Muscle of leg (tissue), 16 donors: ENCODE measurements at places on chromosomes 5 and 9. TPM values are rescaled to one million over a fixed set of nuclear protein-coding genes. Genes with fewer than 3 reads are reported as not detected.
A peak's percentile ranks its signal among the peaks of the same experiment; 100 is the strongest.

DNA sequence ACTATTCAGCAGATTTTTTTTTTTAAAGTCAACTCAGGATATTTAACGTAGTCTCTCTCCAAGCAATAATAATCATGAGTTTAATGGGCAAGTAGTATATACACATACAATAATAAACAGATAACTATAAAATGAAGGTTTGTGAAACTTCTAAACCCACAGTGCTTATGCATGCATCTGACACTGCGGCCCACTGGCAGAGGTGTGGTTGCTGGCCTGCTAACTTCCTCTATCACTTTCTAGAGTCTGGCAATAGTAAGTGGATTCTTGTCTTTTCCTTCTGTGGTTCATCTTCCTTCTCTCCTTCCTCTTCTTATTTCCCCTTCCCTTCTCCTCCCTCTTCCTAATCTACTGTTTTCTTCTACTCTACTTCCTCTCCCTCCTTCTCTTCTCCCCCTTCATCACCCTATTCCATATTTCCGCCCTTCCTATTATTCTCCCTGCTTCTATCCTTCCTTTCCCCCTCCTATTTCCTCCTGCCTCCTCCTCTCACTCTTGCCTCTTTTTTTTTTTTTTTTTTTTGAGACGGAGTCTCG is 18.6 kb upstream of the AGXT2 start:
- H3K27ac ChIP-seq = no peak overlapping the region
- DNase-seq = no peak
- H3K27me3 ChIP-seq = no peaks in the 10 kb centered on the region
- no peaks in the 10 kb centered on the region for H3K4me1 ChIP-seq

GRCh38 chr5:129426071-129426470 is 34.0 kb upstream of the ADAMTS19 start:
- no peaks in the 10 kb centered on the region for H3K27me3 ChIP-seq
- H3K4me3 ChIP-seq = no peak overlapping the region
- no peaks in the 10 kb centered on the region for H3K4me1 ChIP-seq
- no peak for DNase-seq

DNA sequence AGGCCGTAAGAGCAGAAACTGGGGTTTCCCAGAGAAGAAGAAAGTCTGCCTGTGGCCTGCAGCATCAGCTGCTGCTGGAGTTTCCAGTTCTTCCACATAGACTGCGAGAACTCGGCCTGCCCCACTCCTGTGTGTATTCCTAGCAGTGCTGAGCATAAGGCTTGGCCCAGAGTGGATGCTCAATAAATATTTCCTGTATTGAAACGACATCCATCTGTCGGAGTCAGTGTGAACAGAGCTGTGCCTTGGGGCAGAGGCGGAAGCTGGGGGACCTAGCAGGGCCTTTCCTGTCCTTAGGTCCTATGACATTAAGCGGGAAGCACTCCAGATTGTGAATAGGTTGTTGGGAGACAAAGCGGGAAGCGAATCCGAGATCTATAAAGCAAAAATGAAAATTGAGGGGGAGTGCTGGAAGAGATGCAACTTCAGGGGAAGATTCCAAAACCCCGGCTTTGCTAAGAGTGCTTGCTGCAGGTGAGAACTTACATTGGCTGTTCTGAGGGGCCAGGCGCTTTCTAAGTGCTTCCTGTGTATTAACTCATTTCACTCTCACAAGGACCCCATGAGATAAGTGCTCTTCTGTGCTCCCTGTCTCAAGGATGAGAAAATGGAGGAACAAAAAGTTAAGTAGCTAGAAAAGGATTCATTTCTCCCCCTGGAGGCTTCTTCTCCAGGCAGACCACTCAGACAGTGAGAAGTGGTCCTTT is 76.1 kb upstream of the CXCL14 start:
- peak overlapping the region; percentile 91 for H3K27ac ChIP-seq
- peak; percentile 98 for DNase-seq
- peaks cover 4% of the 10 kb centered on the region for H3K27me3 ChIP-seq
- H3K4me1 ChIP-seq = peaks cover 30% of the 10 kb centered on the region
- H3K4me3 ChIP-seq = no peak overlapping the region
- H3K36me3 ChIP-seq = no peaks in the 10 kb centered on the region

DNA sequence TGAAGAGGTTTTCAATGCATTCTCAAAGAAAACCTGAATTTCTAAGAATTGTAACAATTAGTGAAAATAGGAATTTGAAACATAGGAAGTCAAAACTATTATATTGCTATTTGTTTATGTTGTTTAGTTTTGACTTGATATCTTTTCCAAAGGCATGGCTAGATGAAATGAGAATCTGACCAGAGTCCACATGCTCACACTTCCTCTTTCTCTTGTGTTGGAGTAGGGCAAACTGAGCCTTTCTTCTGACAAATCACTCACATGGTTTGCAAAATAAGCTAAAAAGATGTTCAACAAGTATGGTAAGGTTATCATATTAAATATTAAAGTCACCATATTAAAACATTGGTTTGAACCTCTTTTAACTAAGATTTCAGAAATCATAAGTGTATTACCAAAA is 512.6 kb downstream of the ISL1 start:
- no peak overlapping the region for H3K4me3 ChIP-seq
- H3K4me1 ChIP-seq = no peaks in the 10 kb centered on the region
- H3K27ac ChIP-seq = no peak overlapping the region
- no peak for DNase-seq
- H3K36me3 ChIP-seq = no peaks in the 10 kb centered on the region

DNA sequence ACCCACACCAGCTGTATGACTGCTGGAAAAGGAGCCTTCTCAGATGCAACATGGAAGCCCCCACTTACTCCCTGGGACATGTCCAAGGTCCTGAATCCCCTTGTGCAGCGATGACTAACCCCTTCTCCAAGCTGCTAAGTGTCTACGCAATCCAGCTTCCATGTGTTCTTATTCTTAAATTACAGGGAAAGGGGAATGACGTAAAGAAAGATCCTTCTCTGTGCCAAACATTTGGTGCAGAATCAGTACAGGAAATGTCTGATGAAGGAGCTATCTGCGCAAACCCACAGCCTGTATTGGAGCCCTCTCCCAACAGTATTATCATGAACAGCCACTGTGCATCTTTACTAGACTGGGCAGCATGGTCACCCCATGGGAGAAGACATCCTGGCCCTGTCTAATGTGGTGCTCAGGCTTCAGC is 183.2 kb downstream of the FRMD3 start:
- no peaks in the 10 kb centered on the region for H3K36me3 ChIP-seq
- H3K4me1 ChIP-seq = peaks cover 7% of the 10 kb centered on the region
- H3K27me3 ChIP-seq = no peaks in the 10 kb centered on the region
- peak overlapping the region; percentile 68 for H3K27ac ChIP-seq
- H3K4me3 ChIP-seq = no peak overlapping the region
- DNase-seq = peak; percentile 83

GRCh38 chr9:37215830-37216229 is 95.5 kb downstream of the ZCCHC7 start:
- no peak overlapping the region for H3K4me3 ChIP-seq
- no peaks in the 10 kb centered on the region for H3K27me3 ChIP-seq
- DNase-seq = no peak

DNA sequence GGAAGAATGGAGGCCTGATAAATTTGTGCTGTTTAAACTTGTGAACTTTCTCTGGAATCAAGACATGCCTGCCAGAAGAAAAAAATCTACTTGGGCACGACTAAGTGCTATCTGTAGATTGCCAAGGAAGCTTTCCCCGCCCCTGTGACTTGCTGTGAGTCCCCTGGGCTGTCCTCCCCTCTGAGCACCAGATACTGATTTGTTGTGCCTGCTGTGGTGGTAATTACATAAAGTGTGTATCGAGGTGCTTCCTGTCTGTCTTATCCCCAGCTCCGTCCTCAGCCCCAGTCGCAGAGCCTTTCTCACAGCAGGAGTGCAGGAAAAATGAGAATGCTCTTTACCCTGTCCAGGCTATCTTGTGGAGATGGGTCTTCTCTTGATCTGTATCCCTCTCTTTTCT is 53.9 kb downstream of the TRIO start:
- H3K4me1 ChIP-seq = peaks cover 19% of the 10 kb centered on the region
- no peak for DNase-seq
- H3K27me3 ChIP-seq = no peaks in the 10 kb centered on the region
- no peak overlapping the region for H3K4me3 ChIP-seq
- no peaks in the 10 kb centered on the region for H3K36me3 ChIP-seq

- H3K36me3 ChIP-seq = no peaks in the 10 kb centered on the region
- no peak overlapping the region for H3K27ac ChIP-seq
- no peaks in the 10 kb centered on the region for H3K27me3 ChIP-seq
- no peak for DNase-seq
- H3K4me3 ChIP-seq = no peak overlapping the region
Measured at GRCh38 chr9:90854637-90855175, 53.1 kb downstream of the SYK start.

DNA sequence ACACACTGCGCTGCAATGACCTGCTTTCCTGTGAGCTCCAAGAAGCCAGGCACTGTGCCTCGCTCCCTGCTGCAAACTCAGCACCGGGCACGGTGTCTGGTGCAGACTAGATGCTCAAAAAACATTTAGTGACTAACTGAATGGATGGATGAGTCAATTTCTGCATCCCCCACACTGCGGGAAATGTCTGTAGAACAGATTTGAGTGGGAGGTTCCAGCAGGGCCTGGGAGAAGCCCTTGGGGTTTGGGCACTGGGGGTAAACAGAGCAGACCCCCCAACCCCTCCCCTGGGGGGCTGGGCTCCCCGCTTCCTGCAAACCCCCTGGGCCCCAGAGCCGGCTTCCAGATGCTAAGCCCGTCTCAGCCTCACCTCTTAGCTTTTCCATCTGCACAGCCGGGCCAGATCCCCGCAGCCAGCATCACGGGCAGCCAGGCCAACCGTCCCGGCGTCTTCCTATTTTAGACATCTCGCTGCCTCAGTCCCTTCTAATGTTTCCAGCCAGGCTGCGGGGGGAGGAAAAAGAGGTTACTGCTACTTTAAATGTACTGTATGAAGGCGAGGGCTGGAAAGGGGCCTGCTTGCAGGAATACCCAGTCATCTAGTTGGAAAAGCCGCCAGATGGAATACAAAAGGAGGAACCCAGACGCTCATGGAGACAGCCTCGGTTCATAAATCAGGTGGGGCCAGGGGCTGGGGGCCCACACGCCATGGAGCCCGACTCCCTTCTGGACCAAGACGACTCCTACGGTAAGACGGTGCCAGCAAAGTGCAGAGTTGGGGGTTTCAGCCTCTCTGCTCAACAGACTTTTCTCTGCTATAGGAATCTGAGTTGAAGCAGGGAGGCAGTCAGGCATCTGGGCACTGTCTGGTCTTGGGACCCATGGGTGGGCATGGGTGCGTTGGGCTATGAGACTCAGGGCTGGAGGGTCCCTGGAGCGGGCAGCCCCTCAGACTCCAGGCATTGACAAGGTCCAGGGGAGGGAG is 67.1 kb upstream of the GGTA1 start:
- H3K36me3 ChIP-seq = no peaks in the 10 kb centered on the region
- H3K27ac ChIP-seq = peak overlapping the region; percentile 92

- peak overlapping the region; percentile 29 for H3K4me3 ChIP-seq
- peaks cover 64% of the 10 kb centered on the region for H3K27me3 ChIP-seq
- no peak for DNase-seq
- H3K36me3 ChIP-seq = peaks cover 9% of the 10 kb centered on the region
Measured at GRCh38 chr5:320524-321229, 837 bp upstream of the AHRR start.

GRCh38 chr5:144453753-144454152 is 283.1 kb downstream of the KCTD16 start:
- H3K27me3 ChIP-seq = no peaks in the 10 kb centered on the region
- no peaks in the 10 kb centered on the region for H3K4me1 ChIP-seq
- DNase-seq = no peak
- H3K27ac ChIP-seq = no peak overlapping the region

- no peaks in the 10 kb centered on the region for H3K36me3 ChIP-seq
- no peak overlapping the region for H3K4me3 ChIP-seq
- no peak for DNase-seq
- no peaks in the 10 kb centered on the region for H3K27me3 ChIP-seq
- H3K27ac ChIP-seq = no peak overlapping the region
Measured at GRCh38 chr9:1400983-1401382, 350.8 kb downstream of the DMRT2 start.

DNA sequence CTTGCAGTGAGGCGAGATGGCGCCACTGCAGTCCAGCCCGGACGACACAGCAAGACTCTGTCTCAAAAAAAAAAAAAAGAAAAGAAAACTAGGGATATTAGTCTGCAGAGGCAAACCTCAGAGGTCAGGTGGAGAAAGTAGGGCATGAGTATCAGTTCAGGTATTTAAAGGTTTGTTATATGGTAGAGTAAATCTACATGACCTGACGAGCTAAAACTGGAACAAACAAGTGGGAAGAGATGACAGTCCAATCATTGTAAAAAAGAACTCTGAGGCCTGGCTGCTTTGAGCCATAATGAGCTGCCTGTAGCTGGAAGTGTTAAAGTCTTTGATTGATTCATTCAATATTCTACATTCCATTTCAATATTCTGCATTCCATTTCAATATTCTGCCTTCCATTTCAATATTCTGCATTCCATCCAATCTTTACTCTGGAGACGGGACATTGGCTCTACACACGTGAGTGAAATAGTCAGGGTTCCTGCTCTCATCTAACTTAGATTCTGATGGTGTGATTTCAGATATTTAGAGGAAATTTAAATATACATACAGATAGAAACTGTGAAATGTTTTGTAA is 28.9 kb upstream of the GRAMD2B start:
- H3K27ac ChIP-seq = no peak overlapping the region
- no peaks in the 10 kb centered on the region for H3K27me3 ChIP-seq
- no peaks in the 10 kb centered on the region for H3K4me1 ChIP-seq
- no peak overlapping the region for H3K4me3 ChIP-seq

- H3K4me1 ChIP-seq = peaks cover 5% of the 10 kb centered on the region
- DNase-seq = no peak
- no peak overlapping the region for H3K27ac ChIP-seq
- no peak overlapping the region for H3K4me3 ChIP-seq
- no peaks in the 10 kb centered on the region for H3K27me3 ChIP-seq
- H3K36me3 ChIP-seq = peaks cover 37% of the 10 kb centered on the region
Measured at GRCh38 chr9:126420643-126421564, 94.3 kb downstream of the MVB12B start.

DNA sequence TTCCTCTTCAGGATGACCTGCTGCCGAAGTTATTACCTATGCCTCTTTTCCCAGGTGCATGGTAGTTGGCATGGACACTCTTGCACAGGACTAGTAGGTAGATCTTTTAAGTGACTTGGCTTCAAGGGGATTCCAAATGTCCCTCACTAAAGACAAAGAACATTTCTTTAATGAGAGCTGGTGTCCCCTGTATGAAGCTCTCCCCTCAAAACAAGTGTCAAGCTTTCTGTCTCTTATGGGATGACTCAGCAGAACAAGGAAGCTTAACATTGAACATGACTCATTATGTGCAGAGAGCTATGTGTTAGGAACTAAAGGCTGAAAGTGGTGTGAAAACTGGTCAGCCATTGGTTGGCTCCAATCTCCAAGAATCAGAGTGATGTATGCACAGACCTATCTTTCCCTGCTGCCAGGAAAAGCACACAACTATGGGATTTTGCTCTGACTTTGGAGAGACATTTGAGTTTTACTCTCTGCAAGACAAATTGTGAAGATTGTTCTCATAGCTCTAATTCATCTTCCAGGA is 120.5 kb downstream of the PRDM6 start:
- H3K27me3 ChIP-seq = no peaks in the 10 kb centered on the region
- H3K4me3 ChIP-seq = no peak overlapping the region
- H3K27ac ChIP-seq = no peak overlapping the region
- H3K36me3 ChIP-seq = no peaks in the 10 kb centered on the region

The FOXD4L5 gene
- total RNA-seq = 0.13 TPM
